ENCODE measurements at places on chromosomes 16 and 17.

DNA sequence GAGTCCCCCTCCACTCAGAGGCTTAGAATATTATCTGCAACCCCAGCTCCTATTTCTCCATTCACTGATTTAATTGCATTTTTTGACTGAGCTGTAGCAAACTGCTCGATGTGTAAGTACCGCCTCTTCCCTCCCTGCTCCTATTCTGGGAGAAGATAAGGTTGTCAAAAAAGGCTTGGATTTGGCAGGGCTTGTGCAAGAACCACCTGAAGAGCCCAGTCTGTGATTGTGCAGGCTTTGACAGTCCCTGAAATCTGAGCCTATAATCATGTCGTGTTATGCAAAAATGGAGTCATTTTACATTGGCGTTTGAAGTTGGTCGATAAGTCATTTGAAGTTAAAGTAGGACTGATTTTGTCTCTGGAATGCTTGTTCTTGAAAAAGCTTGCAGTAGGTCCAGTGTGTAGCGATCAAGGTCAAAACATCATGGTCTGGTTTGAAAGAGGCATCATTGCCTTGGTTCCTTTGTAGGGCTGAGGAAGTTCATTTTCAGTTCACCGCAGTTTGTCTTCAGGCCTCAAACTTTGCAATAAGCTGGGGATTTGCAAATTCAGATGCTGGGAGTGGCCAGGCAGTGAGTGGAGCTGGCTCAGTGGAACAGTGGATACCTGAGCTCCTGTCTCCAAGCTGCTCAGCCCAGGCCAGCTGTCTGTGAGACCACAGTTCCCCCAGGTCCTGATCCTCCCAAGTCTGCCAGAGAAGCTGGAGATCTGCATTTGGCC, 68.8 kb downstream of the KATNIP start:
- DNase-seq, result no peak

DNA sequence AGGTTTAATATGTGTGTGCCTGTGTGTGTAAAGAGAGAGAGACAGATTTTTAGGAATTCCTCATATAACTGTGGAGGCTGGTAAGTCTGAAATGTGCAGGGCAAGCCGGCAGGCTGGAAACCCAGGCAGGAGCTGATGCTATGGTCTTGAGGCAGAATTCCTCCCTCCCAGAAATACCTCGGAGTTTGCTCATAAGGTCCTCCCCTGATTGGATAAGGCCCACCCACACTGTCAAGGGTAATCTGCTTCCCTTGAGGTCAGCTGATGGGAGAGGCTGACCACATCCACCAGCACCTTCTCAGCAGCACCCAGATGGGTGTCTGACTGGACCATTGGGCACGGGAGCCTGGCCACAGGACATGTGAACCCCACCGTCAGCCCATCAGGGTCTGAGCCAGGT, 42.4 kb downstream of the C16orf95 start:
- DNase-seq, result no peak

DNA sequence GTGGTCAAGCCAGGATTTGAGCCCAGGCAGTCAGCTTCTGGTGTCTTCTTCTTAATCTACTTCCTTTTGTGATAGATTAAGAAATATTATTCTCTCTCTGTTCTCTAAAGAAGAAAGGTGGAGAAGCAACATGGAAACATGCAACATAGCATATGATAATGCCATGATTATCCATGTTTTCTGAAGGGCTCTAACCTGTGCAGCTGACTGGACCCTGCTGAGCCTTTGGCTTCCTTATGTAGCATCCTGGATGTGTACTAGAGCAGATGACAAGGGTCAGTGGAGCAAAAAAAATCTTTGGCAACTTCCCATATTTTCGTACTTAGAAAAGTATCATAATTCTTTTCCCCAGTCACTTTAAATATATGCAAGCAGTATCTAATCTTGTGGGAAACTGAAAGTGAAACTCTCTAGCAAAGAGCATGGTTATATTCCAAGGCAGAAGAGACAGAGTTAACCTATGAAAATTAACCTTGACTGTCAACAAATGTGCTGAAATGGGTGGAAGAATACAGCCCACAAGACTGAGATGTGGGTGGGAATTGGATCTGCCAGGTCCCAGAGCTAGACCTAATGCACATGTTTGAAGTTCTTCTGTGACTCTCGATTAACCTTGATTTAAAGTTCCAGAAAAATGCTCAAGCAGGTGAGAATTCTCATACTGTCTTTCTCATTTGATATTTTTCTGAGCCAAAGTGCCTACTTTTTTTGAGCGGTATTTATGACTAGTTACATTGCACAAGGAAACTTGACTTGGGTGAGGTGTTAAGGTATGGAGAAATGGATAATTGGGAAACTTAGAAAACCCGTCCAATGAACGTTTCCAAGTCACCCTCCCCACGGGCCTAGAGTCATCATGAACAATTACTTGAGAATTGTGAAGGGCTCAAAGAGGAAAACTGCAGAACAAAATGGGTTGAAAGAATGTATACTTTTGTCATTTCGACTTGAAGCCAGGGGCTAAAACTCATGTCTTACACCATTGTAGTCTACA, 248.6 kb downstream of the FTO start:
- no peak for DNase-seq

DNA sequence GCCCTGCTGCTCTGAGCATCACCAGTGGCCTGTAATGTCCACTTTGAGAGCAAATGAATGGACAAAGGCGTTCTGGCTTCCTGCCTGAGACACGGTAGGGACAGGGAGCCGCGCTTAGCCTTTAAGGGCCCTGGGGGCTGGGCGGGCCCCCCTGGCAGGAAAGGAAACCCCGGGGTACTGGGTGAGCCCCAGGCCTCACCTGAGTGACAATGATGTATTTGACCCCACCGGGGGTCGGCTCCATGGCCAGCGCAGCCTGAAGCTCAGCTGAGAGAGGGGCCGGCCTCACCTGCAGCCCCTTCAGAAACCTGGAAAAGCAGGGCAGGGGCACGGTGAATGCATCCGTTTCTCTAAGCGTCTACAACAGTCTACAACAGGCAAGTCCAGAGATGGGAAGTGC, 2.2 kb upstream of the CYBA start:
- DNase-seq, result no peak

GRCh38 chr17:36008998-36009665, 7.8 kb upstream of the CCL15 start:
- DNase-seq, result no peak

- no peak for DNase-seq
Observed at GRCh38 chr17:56274491-56274890, 121.2 kb downstream of the ANKFN1 start.

DNA sequence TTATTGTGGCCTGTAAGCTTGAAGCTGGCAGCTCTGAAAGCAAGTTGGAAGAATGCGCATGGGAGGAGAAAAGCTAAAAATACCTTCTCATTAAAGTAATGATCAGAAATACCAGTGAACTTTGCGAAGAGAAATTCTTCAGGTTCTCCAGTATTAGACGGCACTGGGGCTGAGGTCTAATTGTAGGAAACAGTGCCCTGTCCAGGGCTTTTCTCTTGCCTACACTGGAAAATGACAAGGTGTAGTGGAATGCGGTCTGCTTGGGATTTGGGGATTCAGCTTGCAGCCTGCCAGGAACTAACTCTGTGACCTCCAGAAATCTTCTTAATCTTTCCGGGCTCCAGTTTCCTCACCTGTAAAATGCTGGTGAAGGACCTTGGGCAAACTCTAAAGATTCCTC, 53.3 kb upstream of the KCNJ16 start:
- DNase-seq, result no peak

DNA sequence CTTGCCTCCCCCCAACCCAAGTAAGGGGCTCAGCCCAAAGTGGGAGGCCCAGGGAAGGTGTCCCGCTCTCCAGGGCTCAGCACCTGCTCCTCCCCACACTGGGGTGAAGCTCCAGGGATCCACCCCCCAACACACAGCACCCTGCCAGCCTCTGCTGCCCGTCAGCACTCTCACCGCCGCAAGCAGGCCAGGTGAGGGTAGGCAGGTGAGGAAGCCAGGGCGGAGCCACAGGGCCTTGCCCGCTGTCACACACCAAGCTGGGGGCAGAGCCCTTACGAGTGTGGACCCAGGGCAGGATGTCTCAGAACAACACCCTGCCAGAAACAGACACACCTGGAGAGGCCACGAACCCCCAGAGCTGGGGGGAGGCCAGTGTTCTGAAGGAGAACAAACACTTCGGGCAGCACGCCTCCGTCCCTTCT, 19.5 kb downstream of the PLLP start:
- DNase-seq, result no peak

DNA sequence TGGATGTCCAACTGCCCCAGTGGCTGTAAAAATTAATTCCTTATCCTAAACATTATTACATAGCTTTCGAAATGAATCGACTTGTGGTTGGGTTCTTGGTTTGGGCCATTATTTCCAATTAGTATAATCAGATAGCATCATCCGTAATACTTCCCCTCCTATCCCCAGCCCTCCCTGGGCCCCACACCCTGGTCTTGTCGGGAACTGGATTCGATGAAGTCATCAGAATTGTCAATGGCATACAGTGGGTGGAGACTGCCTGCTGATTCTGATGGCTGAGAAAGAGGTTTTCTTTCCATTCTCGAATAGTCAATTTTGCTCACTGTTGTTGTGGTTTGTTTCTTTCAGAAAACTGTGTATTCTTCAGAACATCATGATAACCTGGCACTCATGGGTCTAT, 395.1 kb downstream of the SEC14L1 start:
- DNase-seq, result no peak

GRCh38 chr16:4486126-4486893, 10.1 kb downstream of the HMOX2 start:
- DNase-seq, result no peak

DNA sequence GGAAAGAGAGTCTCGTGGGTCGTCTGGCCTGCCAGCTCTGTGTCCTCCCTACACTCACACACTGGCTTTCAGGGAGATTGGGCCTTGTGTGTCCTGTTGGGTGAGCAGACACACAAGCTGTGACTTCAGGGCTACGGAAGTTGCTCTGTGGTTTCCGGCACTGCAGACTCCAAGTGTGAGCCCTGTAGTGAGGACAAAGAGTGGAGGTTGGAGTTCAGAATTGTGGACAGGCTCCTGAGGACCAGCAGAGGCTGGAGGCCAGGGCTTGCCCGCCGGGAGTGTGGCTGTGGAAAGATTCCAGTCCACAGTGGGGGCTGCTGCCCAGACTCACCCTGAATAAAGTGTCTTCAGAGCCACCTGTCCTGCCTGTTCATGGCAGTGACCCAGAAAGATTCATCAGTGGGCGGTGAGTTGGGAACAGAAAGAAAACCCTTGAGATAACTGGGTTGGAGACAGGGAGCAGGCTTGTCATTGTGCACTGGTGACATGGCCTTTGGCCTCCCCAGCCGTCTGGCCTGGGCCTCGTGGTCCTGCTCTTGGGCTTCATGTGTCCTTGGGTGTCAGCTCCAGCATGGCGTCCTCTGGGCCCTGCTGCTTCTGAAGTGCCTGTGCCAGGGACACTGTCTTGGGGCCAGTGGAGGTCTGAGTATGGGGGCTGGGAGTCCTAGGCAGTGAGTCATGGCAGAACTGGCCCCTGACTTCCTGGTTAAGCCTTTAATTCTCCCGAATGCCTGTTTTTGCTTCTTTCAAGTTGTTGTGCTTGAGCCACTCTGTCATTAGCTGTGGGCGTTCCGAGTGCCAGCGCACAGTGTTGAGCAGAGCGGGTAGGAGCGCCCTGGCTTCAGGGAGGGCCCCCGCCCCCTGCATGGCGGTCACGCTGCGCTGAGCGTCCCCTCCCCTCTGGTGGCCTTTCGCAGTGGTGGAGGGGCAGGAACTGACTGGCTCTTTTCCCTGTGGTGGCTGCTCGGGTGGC, 19.9 kb upstream of the ZNF750 start:
- DNase-seq, result peak; percentile 40

DNA sequence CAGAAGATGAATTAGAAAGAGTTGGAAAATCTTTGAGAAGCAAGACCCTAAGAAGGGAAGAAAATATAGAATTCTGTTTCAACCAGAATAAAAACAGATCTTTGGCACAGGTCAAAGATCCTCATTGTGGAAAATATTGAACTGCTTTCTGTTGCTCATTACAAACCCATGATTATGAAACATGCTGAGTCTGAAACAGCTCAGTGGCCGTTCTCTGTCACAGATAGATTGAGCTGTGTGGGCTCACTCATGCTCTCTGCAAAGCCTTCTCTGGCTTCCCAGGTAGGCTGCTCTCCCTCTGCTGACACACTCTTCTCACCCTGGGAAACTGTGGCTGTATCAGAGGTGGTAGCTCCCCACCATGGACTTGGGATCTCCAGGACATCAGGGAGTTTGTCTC, 3.4 kb upstream of the KRT38 start:
- no peak for DNase-seq

- DNase-seq, result peak; percentile 97
Observed at GRCh38 chr17:45092911-45093430, 31.9 kb downstream of the NMT1 start.

GRCh38 chr16:3035289-3035971, 1.3 kb downstream of the BICDL2 start:
- DNase-seq, result no peak

- no peak for DNase-seq
Observed at GRCh38 chr16:54142787-54143186, 143.8 kb downstream of the IRX3 start.
